ENCODE measurements at places on chromosomes 3 and 15.

DNA sequence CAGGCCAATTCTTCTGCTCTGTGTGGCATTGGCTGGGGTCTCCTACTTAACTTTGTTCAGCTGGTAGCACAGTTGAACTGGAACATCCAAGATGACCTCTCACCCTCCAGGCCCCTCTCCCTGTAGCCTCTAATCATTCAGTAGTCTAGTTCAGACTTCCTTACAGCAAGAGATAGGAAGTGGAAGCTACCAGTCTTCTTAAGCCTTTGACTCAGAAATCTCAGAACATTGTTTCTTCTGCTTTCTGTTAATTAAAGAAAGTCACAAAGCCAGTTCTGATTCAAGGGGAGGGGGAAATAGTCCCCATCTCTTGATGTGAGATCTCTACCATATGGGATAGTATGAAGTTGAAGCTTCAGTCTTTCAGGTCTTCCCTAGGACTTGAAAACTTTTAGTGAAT is 18.8 kb upstream of the SACM1L start:
- no peak for DNase-seq

DNA sequence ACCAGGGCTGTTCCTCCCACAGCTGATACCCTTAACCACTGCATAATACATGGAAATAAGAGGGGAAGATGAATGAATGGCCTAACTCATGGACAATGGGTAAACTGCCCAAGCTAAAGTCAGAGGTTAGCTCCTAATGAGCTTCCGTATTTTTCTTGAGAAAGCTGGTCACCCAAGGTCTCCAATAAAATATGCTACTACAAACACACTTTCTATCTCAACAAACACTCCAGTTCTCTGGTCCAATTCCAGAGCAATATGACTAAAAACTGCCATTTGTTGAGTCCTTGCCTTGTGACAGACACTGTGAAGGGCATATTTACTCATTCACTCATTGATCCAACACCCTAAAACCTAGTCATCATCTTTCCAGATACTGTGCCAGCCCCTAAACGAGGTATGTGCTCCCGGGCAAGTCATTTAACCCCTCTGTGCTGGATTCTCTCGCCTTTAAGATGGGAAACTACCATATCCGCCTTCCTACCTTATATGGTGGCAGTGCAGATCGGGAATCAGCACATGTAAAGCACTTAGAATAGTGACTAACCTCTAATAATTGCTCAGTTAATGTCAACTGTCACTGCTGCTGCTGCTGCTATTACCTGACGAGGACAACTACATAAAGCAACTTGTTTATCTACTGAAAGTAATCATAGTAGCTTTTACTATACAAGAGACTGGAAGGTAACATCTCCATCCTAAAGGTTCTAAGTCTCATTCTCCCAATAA is 89.1 kb downstream of the XXYLT1 start:
- DNase-seq, result no peak

- no peak for DNase-seq
Measured at GRCh38 chr3:122366379-122366749, 16.7 kb downstream of the MIX23 start.

GRCh38 chr3:47715928-47716327 is 65.8 kb downstream of the SMARCC1 start:
- no peak for DNase-seq

GRCh38 chr15:72516777-72517176 is 42.6 kb downstream of the ARIH1 start:
- DNase-seq, result no peak

- no peak for DNase-seq
Measured at GRCh38 chr3:104805508-104805907, 561.2 kb upstream of the ALCAM start.

DNA sequence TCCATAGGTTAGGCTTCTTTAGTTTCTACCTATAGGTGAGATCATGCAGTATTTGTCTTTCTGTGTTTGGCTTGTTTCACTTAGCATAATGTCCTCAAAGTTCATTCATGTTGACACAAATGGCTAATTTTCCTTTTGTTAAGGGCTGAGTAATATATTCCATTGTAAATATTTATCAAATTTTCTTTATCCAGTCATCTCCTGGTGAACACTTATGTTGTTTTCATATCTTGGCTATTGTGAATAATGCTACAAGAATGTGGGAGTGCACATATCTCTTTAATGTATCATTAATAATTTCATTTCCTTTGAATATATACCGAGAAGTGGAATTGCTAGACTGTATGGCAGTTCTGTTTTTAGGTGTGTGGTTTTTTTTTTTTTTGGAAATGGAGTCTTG is 250.9 kb upstream of the SEMA6D start:
- no peak for DNase-seq

GRCh38 chr3:64908251-64908685 is 220.5 kb upstream of the ADAMTS9 start:
- DNase-seq, result no peak

GRCh38 chr15:60704717-60705116 is 225.8 kb upstream of the ICE2 start:
- DNase-seq, result no peak

DNA sequence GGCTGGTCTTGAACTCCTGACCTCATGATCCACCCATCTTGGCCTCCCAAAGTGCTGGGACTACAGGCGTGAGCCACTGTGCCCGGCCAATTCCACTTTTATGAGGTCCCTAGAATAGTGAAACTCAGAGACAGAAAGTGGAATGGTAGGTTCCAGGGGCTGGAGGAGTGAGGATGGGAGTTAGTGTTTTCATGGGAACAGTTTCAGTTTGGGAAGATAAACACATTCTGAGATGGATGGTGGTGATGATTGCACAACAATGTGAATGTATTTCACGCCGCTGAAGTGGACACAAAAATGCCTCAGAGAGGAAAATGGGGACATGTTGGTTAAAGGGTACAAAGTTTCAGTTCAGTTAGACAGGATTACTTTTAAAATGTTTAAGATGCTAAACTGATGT is 22.5 kb upstream of the HDAC11 start:
- no peak for DNase-seq

- no peak for DNase-seq
Measured at GRCh38 chr15:88166082-88166993, 90.2 kb downstream of the NTRK3 start.

GRCh38 chr3:172364374-172365027 is 83.8 kb downstream of the GHSR start:
- no peak for DNase-seq

- DNase-seq, result no peak
Measured at GRCh38 chr15:51736751-51737521, 519 bp downstream of the LYSMD2 start.

DNA sequence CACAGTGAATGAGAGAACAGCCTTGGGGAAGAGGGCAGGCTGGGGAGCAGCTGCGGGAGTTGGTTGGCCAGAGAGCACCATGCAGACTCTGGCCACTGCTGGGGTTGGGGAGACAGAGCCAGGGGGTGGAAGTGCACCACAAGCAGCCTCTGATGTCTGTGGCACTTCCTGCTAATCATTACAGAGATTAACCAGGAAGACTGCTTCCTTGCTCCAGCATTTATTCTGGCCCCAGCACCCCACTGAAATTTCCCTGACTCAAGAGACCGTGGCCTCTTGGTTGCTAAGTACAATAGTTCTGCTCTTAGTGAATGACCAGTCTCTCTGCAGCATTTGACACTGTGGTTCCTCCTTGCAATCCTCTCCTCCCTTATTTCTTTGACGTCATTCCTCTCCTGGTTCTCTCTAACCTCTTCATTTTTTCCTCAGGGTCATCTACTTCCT is 266.2 kb upstream of the ROPN1 start:
- DNase-seq, result no peak

DNA sequence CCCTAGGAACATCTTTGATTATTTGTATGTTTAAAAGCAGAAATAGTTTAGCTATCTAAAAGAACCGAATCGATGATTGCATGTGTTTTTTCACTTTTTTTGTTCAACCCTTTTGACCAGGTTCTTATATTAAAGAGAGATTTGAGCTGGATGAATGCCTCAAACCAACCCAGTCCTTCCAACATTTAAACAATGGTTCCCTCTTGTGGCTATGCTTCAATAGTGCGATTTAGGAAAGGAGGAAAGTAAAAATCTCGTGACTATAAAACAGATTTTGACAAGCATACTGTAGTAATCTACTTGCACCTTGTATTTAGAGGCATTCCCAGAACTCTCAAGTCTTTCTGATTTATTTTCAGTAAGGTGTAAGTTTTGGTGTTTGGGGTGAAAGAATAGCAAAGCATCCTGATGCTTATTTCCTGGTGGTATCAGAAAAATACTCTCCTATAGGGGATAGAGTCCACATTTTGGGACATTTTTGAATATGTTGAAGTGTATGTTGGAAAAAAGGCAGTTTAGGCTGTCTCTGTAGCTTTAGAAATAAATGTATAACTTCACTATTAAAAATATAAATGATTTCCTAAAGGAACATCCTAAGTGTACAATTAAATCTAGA is 159.6 kb upstream of the KCNH8 start:
- peak; percentile 55 for DNase-seq

GRCh38 chr3:120393243-120393642 is 44.1 kb upstream of the LRRC58 start:
- DNase-seq, result no peak

DNA sequence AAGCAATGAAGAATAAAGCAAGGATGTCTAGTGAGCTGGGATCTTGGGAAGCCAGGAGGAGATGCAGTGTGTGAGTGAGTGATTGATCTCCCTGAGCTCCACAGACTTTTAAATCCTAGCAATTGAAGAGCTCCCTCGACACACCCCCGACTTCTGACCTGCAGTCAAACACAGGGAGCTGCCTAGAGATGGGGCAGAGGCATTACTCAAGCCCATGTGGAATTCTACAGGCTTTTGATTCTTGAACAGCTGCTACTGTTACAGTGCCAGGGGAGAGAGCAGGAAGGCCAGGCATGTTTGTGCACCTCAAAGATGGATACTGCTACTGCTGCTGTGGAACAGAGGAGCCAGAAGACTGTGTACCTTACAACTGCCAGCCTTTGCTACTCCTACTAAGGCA is 1403.1 kb upstream of the ALCAM start:
- DNase-seq, result no peak

GRCh38 chr3:52193065-52193464 is 4.9 kb upstream of the ALAS1 start:
- DNase-seq, result peak; percentile 80

DNA sequence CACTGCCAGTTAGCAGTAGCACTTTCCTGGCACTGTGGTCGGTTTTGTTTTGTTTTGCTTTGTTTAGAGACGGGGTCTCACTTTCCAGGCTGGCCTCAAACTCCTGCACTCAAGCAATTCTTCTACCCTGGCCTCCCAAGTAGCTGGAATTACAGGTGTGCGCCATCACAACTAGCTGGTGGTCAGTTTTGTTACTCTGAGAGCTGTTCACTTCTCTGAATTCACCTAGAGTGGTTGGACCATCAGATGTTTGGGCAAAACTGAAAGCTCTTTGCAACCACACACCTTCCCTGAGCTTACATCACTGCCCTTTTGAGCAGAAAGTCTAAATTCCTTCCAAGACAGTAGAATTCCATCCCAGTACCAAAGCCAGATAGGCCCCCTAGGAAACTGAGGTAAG is 22.6 kb downstream of the CLDN18 start:
- DNase-seq, result no peak

DNA sequence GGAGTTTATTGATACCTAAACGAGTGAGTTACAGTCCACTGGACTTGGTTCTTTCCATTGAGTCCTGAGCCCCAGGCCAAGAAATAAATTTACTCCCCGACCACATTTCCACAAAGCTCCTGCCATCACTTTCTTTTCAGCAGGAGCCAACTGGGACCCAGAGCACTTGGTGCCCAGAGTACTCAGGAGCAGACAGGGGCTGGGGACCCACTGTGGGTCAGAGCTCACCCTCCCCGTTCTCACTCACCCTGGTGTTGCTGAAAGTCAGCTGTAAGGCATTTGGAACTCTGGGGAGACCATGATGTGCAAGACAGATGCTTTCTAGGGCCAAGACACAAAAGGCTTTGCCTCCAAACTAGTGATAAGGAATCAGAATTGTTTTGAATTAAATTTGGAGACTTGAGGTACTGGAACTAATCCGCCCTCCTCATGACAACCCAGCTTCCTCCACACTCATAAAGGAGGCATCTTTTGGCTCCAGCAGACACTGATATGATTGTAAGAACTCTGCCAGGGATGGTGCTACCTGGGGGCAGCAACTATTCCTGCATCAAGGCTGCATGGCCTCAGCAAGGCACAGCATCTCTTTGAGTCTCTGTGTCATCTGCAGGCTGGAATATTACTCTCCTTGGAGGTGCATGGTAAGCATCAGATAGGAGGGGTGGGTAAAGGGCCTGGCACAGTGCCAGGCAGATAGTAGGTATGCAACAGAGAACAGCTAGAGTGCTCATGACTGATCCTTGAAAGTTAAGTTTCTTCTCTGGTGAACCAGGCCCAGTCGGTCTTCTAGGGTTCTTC is 7.3 kb upstream of the CAMK1 start:
- DNase-seq, result no peak

DNA sequence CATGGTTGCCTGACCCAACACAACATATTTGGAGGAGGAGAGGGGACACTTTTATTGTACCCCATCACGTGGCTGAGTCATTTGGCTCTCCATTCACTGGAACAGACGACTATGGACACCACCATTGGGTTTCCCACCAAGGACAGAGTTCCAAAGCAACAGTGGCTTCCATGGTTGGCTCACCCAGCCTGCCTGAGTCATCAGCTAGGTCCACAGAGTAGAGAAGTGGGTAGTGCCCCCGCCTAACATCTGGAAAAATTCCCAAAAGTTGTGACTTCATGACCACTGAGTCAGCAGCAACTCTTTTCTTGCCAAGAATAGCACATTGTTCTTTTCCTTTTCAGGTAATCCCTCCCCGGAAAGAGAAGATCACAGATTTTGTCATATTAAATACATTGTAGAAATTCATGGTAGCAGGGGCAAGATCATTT is 3.0 kb upstream of the PPP1R2 start:
- no peak for DNase-seq

DNA sequence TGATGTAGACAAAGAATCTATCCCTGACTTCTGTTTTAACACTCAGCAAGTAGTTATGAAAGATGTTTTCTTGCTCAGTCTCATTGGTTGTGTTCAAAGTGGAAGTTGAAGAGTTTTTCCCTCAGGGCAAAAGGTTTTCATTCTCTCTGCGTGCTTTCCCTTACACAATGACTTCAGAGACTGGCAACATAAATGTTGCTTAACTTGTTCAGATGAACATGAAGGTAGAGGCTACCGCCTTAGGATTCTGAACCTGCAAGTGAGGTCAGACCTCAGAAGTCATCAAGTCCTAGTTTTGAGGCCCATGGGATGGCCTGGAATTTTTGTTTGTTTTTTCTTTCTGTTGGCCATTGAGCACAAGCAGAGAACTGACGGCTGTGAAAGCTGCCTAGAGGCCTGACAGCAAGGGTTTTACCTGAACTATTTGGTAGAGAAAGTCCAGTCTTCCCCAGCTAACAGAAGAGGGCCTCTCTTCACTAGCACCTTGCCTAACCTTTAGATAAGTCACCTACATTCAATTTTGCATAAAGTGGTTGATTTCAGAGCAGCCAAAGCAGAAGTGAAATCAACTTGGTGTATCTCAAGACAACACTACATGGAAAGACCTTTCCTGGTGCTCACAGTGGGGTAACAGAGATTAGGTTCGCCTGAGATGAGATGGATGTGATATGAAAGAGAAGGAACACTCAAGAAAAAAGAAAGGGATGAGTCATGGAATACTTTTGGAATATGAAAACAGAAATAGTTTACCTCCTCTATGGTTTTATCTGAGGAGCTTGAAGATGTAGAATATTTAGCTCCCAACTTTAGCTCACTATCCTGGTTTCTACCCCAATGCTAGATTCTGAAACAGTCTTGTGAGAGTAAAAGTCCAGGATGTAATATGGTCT is 53.6 kb upstream of the AP4E1 start:
- no peak for DNase-seq

GRCh38 chr15:42604894-42605744 is 29.7 kb downstream of the STARD9 start:
- DNase-seq, result no peak

Data from globus pallidus (tissue), 1 donor.